Activated CD4-positive, alpha-beta T cell treated with anti-CD3 and anti-CD28 coated beads, Interleukin-2, Interleukin-4, amounts not matched to agents 100 ng/mL and 50 ng/mL, durations not matched to agents 16 hours and 8 hours (primary cell): ENCODE measurements at places on chromosomes 7 and 10.

DNA sequence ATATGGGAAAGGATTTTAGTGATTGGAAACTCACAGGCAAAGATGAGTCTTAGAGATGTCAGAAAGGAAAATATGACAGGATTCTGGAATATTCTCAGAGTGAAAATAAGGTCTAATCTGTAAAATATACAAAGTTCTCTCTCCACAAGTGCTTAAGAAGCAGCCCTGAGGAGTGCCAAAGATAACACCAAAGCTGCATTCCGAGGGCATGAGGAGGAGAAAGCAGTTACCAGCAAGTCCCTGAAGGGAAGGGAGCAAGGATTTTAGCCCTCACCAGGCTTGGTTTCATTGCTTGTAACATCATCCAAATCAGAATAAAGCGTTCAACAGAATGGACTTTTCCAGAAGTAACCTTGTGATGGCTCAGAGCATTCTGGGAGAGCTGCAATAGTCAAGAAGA, 31.4 kb upstream of the DLX6 start:
- DNase-seq: no peak

GRCh38 chr7:27154369-27154768, 2.0 kb upstream of the HOXA3 start:
- DNase-seq: no peak

GRCh38 chr10:110207805-110208613, 604 bp downstream of the MXI1 start:
- peak; percentile 35 for DNase-seq

DNA sequence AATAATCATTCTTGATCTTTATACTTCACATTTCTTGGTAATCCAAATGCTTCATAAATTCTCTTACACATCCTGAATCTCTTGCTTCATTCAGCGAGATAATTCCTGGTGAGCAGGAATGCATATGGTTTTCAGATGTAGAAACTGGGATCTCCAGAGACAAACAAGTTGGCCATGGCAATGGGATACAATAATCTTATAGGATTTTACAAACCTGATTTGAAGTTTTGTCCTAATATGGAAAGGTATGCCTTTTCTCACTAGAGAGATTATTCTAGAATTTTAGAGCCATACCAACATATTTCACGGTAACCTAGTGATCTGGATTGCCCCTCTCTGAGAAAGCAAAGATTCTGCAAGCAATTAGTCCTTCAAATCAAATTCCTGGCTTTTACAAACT, 13.1 kb upstream of the TRDMT1 start:
- no peak for DNase-seq

DNA sequence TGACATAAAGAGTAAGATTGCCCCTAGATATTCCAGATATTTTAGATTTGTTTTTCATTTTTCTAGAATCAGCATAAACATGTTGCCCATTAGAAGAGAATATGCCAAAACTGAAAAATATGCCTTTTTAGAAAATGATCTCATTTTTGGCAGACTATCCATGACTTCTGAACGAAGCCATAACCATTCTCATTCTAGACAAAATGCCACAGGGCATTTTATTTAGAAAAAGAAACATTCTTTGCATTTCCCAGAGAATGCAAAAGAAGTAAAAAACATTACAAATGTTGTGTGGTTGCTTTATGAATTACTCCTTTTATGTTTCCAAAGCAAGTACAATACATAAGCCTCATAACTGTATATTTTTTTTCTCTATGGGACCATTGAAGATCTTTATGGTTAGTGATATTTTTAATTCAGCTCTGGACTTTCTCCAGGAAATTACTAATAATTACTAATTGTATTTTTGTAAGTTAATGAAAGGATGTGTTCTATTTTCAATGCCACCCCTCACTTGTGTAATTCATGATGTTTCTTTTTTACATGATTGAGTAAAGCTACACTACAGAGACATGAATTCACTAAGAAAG, 109.6 kb upstream of the SEM1 start:
- DNase-seq: no peak
